ENCODE measurements at places on chromosomes 4 and X.

GRCh38 chr4:125787707-125788106 is 473.0 kb downstream of the FAT4 start:
- no peak for DNase-seq

- peak; percentile 4 for DNase-seq
Measured at GRCh38 chr4:128663325-128663724, 146.2 kb upstream of the JADE1 start.

DNA sequence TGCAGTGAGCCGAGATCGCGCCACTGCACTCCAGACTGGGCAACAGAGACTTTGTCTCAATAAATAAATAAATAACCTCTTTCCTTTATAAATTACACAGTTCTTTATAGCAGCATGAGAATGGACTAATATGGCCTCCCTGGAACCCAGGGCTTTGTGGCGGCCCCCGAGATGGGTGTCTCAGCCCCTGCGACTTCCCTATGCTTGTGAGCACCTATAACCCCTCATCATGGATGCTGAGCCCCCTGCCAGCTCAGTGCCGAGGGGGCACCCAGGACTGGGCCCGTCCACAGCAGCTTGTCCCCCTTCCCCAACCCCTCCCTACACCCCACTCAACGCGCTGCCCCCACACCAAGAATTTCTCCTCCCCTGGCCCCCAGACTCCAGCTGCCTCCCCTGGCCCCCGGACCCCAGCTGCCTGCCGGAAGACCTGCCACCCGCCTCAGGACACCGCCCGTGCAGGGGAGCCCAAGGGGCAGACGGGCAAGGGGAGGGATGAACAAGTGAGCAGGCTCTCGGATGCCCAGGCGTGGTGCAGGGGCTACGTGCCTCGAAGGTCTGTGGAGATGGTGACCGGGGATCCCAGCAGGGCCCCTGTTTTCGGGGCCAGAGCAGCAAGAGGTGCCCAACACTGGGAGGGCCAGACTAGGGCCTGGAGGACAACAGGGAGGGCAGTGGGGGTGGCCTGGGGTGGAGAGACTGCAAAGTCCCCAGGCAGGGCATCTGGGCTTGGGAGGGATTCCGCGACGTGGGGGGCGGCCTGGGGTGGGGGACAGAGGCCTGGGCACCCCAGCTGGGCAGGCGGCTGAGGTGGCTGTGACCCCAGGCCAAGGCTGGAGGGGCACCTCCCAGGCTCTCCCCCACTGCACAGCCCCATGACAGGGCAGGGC is 74.0 kb downstream of the FAM53A start:
- DNase-seq: no peak

DNA sequence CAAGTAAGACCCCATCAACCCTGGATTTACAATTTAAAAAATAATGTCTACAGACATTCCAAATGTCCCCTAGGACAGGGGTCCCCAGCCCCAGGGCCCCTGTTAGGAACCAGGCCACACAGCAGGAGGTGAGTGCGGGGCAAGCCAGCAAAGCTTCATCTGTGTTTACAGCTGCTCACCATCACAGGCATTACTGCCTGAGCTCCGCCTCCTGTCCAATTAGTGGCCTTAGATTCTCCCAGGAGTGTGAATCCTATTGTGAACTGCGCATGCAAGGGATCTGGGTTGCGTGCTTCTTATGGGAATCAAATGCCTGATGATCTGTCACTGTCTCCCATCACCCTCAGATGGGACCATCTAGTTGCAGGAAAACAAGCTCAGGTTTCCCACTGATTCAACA is 146.1 kb downstream of the ATP10D start:
- DNase-seq: no peak

- peak; percentile 46 for DNase-seq
Measured at GRCh38 chr4:147760695-147761094, 28.8 kb downstream of the ARHGAP10 start.

- no peak for DNase-seq
Measured at GRCh38 chr4:153822316-153822715, 33.4 kb upstream of the SFRP2 start.

- no peak for DNase-seq
Measured at GRCh38 chr4:173415092-173415491, 16.2 kb upstream of the SCRG1 start.

- DNase-seq: no peak
Measured at GRCh38 chr4:82282875-82283274, 90.9 kb downstream of the HNRNPD start.

DNA sequence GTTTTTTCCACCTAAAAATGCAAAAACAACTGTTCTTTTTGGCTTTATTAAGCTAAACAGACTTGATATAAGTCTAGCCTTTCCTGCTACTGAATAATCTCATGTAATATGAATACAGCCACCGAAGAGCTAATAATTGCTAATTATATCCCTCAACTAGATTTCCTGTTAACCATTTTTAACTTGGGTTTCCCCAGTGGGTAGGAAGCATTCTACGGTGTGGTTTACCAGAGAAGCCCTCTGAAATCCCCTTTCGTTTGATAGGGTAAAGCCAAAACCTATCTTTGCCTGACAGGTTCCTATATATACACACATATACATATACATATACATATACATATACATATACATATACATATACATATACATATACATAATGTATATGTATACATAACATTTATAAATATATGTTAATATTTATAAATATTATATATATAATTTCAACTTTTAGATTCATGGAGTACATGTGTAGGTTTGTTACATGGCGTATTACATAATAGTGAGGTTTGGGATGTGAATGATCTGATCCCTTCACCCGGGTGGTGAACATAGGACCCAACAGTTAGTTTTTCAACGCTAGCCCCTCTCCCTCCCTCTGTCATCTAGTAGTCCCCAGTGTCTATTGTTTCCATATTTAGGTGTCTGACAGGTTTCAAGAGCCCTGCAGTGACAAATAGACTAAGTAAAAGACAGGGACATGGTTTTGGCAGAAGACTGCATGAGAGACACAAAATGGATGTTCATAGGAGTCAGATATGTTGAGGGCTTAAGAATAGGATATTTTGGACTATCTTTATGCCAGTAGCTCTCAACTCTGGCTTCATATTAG is 62.4 kb downstream of the ATXN3L start:
- no peak for DNase-seq

DNA sequence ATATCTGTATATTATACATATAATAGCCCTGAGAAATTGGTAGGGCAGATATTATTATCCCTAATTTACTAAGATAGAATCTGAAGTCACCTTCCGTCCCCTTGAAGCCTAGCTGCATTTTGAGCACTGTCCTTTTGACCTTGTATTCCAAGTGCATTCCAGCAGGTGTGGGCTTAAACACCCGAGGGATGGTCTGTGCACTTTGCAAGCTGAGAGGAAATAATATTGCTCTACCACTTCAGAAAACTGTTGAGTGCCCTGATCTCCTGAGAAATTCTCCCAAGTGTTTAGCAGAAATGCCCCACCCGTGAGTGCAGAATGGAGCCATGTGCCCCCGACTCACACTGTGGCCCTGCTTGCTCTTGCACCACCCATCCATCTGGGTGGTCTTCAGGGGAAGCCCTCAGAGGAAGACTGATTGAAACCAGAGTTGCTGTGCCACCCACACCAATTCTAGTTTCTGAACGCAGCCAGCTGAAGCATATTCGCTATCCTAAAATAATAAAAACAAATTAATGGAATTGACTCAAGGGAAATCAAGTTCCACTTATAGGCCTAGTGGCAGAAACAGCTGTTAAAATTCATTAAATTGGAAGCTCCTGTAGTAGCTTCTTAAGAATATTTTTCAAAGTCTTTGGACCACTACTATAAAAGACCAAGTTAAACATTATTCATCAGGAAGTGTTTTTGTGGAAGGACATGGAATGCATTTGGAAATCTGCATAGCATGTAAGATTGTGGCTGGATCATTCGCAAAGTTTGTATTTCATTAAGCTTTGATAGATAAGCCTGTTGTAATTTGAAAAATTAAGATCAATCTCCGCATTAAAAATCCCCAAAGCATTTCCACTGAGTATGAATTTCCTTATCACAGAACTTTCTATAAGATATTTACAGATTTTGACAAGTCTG is 41.3 kb upstream of the PRKG2 start:
- DNase-seq: no peak

DNA sequence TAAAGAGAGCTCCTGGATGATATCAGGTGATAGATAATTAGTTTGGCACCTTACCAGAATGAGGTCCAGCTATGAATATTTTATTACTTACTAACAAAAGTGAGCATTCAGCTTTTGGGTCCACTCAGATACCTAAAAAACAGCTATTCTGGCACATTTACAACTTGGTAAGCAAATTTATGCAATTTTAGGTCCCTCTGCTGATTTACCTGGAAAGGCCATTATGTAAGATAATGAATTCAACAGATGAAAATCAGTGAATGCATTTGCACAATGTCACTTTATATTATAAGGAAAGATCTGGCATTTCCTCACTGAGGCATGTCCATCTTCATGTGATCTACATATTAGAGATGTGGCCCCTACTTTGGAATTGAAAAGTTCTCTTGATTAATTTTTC is 517.0 kb downstream of the SPRY1 start:
- peak; percentile 77 for DNase-seq

- DNase-seq: no peak
Measured at GRCh38 chrX:118540342-118540741, 44.7 kb downstream of the DOCK11 start.

DNA sequence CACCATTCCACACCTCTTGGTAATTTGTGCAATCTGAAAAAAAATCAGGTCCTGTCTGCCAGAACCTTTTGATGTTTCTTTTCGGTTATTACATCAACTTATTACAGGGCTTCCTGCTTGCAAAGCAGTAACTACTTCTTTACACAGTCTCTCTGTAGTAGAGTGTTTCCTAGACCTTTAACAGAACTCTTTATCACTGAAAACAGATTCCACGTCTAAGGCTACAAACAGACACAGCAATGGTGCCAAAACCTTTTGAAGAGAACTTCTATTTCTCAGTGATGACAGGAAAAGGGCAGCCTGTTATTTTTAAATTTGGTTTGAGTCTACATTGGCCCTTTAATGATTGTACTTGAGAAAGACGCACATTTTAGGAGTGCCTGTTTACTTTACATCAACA is 713.5 kb upstream of the GRID2 start:
- no peak for DNase-seq

GRCh38 chr4:14059006-14059405 is 431.5 kb upstream of the BOD1L1 start:
- DNase-seq: no peak

DNA sequence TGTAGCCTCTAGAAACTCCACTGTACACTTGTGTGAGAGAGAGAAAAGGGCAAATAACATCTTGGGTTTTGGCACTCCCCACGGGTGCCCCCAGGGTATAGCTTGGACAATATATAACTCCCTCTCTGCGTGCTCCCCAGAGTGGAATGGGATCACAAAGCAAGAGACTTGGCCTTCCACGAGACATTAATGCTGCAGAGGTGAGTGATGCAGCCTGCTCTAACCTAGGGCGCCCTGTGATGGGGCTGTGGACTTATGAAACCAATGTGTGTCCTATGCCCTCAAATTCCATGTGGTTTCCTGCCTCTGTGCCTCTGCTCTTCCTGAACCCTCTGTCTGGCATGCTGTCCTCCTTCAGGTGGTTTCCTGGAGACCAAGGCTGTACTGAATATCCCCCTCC is 22.0 kb upstream of the FAM9C start:
- DNase-seq: no peak

- no peak for DNase-seq
Measured at GRCh38 chr4:83281307-83281706, 3.3 kb downstream of the COQ2 start.

DNA sequence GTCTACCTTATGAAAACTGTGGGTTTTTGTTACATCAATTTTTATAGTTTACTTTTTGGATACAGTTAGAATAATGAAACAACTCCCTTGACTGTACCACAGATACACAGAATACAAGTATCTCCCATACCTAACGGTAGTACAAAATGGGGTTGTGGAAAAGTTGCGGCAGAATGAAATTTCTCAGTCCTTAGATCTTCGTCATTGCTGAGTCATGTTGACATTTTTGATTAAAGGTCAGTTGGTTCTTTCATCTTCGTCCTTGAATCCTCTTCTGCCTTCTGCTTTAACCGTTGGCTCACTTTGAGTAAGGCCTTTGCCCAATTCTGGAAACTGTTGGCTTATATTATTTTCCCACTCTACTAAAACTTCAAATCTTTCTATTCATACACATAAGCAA is 75.6 kb downstream of the TRIML1 start:
- no peak for DNase-seq

DNA sequence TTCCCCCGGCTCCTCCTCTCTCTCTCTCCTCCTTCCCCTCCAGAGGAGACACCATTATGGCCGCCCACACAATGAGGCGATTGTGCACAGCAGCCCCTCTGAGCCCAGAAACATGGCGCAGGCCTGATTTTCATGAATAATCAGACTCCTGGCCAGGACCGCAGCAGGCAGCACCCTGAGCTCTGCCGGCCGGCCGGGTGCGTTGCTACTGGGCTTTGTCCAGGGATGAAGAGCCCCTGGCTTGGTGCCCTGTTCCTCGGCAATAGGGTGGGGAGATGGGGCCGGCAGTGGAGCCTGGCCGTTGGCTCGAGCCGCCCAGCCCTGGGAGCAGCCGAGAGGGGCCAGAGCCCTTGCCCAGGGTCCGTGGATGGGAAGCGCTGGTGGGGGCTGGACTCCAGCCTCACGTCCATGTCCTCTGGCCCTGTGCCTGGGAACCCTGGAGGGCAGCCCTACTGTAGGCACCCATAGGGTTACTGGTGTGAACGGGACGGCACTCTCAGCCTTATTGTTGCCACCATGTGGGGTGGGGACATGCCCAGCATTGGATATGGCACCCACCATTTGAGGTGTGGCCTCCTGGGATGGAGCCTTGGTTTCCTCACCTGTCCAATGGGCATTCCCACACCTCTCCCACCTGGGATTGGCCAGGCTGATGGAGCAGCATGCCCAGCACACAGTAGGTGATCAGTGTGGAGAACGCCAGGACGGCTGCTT is 103.0 kb downstream of the SORCS2 start:
- no peak for DNase-seq

GRCh38 chr4:158996669-158997074 is 106.2 kb upstream of the RAPGEF2 start:
- DNase-seq: no peak

GRCh38 chr4:7252510-7253340 is 60.4 kb downstream of the SORCS2 start:
- no peak for DNase-seq

- no peak for DNase-seq
Measured at GRCh38 chrX:85221361-85221760, 22.2 kb downstream of the SATL1 start.

GRCh38 chr4:29900336-29900735 is 819.8 kb upstream of the PCDH7 start:
- no peak for DNase-seq

- peak; percentile 59 for DNase-seq
Measured at GRCh38 chrX:28920153-28920943, 333.1 kb downstream of the IL1RAPL1 start.

GRCh38 chr4:60934566-60935295 is 265.4 kb upstream of the ADGRL3 start:
- peak; percentile 55 for DNase-seq
